Naive B cell (primary cell): ENCODE measurements at places on chromosomes 5 and 9. TPM values are rescaled to one million over a fixed set of nuclear protein-coding genes. Genes with fewer than 3 reads are reported as not detected.
A peak's percentile ranks its signal among the peaks of the same experiment; 100 is the strongest.

UBQLN1 gene
- 76.6 TPM for polyA plus RNA-seq

SLC46A2 gene
- polyA plus RNA-seq, result 0.22 TPM

ARID3C gene
- not detected for polyA plus RNA-seq

RGS14 gene
- polyA plus RNA-seq, result 25.4 TPM

CFAP90 gene
- not detected for polyA plus RNA-seq

TOR4A gene
- 3.7 TPM for polyA plus RNA-seq

GRCh38 chr5:179533907-179534306 lies 16.4 kb upstream of the RUFY1 start:
- peaks cover 37% of the 10 kb centered on the region for H3K4me1 ChIP-seq
- H3K36me3 ChIP-seq, result no peaks in the 10 kb centered on the region
- H3K27me3 ChIP-seq, result no peaks in the 10 kb centered on the region
- peak overlapping the region; percentile 67 for H3K4me3 ChIP-seq
- H3K27ac ChIP-seq, result peak overlapping the region; percentile 97
- DNase-seq, result peak; percentile 69

GRCh38 chr5:172541099-172541772 lies 86.9 kb upstream of the SH3PXD2B start:
- H3K4me1 ChIP-seq, result no peaks in the 10 kb centered on the region
- no peaks in the 10 kb centered on the region for H3K36me3 ChIP-seq
- DNase-seq, result no peak
- peaks cover 25% of the 10 kb centered on the region for H3K27me3 ChIP-seq
- no peak overlapping the region for H3K27ac ChIP-seq

- peak overlapping the region; percentile 95 for H3K4me3 ChIP-seq
- no peaks in the 10 kb centered on the region for H3K36me3 ChIP-seq
- H3K4me1 ChIP-seq, result peaks cover 29% of the 10 kb centered on the region
- H3K27me3 ChIP-seq, result no peaks in the 10 kb centered on the region
- H3K27ac ChIP-seq, result no peak overlapping the region
- DNase-seq, result no peak
These were observed 3.8 kb upstream of the SQSTM1 start for GRCh38 chr5:179816796-179817469.

GRCh38 chr9:124420991-124421543 lies 5.8 kb upstream of the PSMB7 start:
- H3K27me3 ChIP-seq, result peaks cover 25% of the 10 kb centered on the region
- H3K27ac ChIP-seq, result no peak overlapping the region
- H3K4me1 ChIP-seq, result peaks cover 18% of the 10 kb centered on the region

- H3K4me1 ChIP-seq, result peaks cover 5% of the 10 kb centered on the region
- no peak for DNase-seq
- no peaks in the 10 kb centered on the region for H3K27me3 ChIP-seq
- H3K36me3 ChIP-seq, result no peaks in the 10 kb centered on the region
- no peak overlapping the region for H3K4me3 ChIP-seq
These were observed 368.3 kb downstream of the SPATA31D1 start for GRCh38 chr9:82356871-82357270.

- peaks cover 15% of the 10 kb centered on the region for H3K27me3 ChIP-seq
- DNase-seq, result no peak
- H3K36me3 ChIP-seq, result no peaks in the 10 kb centered on the region
- H3K4me1 ChIP-seq, result no peaks in the 10 kb centered on the region
These were observed 28.4 kb downstream of the MTX3 start for GRCh38 chr5:79962575-79963222.

DNA sequence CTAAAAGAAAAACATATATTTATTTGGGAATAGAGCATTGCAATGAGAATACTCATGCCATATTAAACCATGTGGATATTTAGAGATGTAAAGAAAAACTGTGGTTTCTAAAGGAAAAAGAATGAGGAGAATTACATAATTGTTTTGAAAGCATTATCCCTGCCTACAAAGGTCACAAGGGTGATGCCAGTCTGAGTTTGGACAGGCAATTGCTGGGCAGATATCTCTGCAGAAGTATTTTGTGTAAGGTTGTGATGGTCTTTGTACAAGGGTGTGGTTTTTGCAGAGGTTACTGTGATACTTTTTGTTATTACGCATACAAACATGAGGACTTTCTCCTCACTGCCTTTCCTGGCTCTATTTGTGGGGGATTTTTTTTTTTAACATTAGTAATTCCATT lies 2022.9 kb upstream of the CDH6 start:
- no peaks in the 10 kb centered on the region for H3K4me1 ChIP-seq
- no peak overlapping the region for H3K4me3 ChIP-seq
- no peak overlapping the region for H3K27ac ChIP-seq
- H3K27me3 ChIP-seq, result no peaks in the 10 kb centered on the region

- H3K4me1 ChIP-seq, result no peaks in the 10 kb centered on the region
- no peaks in the 10 kb centered on the region for H3K27me3 ChIP-seq
- no peak overlapping the region for H3K4me3 ChIP-seq
- DNase-seq, result no peak
These were observed 12.1 kb downstream of the TTLL11 start for GRCh38 chr9:122080986-122081385.

DNA sequence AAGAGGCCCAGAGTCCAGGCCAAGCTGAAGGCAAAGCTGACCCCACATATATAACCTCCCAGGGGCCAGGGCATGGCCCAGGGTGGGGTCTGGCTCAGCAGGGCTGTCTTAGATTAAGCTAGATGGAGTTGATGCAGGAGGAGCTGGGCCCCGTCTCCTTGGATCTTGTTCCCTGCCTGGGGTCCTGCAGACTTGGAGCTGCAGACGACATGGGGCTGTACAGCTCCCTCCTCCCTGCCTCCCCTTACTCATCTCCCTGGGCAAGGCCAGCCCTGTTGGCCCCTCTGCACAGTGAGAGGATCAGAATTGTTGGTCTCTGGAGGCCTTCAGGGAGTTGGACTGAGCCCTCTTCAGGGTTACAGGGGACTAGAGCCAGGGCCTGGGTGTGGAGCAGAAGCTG lies 134.9 kb downstream of the RGS3 start:
- H3K36me3 ChIP-seq, result peaks cover 19% of the 10 kb centered on the region
- no peak for DNase-seq
- no peaks in the 10 kb centered on the region for H3K27me3 ChIP-seq
- no peak overlapping the region for H3K27ac ChIP-seq

GRCh38 chr9:127679506-127679905 lies 27.3 kb upstream of the CFAP157 start:
- peaks cover 19% of the 10 kb centered on the region for H3K27me3 ChIP-seq
- DNase-seq, result no peak
- no peaks in the 10 kb centered on the region for H3K4me1 ChIP-seq
- no peak overlapping the region for H3K4me3 ChIP-seq
- no peak overlapping the region for H3K27ac ChIP-seq
- H3K36me3 ChIP-seq, result no peaks in the 10 kb centered on the region

DNA sequence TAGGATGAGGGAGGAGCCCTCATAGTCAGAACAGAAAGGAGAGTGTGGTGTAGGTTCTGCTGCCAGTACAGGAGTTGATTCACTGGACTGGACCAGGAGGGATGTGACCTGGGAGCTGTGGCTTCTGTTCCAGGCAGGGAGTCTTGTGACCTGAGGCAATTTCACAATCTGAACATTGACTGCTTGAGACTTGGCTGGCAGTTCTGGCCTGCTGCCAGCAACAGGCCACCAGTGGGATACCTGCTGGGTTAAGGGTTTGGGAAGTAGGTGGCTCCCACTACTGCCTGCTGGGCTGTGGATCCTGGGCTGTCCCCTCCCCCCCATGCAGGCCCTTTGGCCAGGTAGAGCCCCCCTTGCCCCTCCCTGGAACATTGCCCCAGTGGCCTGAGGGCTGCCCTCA lies 268.6 kb upstream of the ARRDC3 start:
- H3K4me1 ChIP-seq, result no peaks in the 10 kb centered on the region
- no peak overlapping the region for H3K4me3 ChIP-seq
- DNase-seq, result no peak
- no peaks in the 10 kb centered on the region for H3K36me3 ChIP-seq
- no peaks in the 10 kb centered on the region for H3K27me3 ChIP-seq

DNA sequence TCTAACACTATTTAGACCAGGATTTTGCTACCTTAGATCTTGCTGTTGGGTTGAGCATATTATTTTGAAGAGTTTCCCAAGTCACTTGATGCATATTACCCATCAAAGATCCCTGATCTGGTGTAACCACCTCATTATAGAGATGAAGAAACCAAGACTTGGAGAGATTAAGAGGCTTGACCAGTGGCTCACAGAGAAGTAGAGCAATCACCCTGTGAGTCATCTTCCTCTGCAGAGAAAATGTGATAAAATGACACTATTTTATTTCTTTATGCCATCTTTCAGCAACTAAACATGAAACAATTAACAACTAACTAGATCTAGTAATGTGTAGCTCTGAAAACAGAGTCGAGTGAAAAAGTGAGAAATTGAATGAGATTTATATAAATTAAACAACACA lies 76.1 kb downstream of the KIF4B start:
- H3K4me3 ChIP-seq, result no peak overlapping the region
- H3K4me1 ChIP-seq, result no peaks in the 10 kb centered on the region
- DNase-seq, result no peak
- no peak overlapping the region for H3K27ac ChIP-seq
- H3K36me3 ChIP-seq, result no peaks in the 10 kb centered on the region

DNA sequence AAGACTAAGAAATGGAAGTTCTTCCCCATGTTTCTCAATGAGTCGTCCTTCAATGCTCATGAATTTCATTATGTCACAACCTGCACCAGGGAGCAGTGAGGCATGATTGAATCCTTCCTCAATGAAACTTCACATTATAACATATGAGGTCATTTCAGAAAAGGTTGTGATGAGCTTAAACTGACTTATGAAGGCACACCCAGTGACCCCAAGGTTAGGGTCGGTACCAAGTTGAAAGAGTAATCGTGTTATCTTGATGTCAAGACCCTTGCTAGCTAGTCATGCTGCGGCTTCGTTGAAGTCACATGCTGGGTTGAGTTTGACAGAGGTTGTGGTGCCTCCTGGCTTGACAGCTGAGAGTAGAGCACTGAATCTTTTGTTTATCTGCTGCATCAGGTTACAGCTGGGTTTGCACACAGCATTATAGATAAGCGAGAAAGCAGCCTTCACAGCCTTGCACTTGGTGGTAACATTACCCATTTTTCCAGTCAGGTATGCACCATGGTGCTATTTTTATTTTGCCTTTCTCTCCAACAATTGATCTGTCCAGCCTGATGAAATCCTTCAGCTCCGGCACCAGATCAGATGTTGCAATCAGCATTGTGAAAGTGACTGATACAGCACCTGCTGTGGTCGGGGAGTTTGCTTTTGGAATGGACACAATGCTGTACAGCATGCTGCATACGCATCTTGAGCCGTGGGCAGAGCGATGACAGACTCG lies 133.2 kb downstream of the ERCC6L2 start:
- H3K4me1 ChIP-seq, result peaks cover 4% of the 10 kb centered on the region
- no peaks in the 10 kb centered on the region for H3K27me3 ChIP-seq
- peaks cover 35% of the 10 kb centered on the region for H3K36me3 ChIP-seq
- H3K27ac ChIP-seq, result no peak overlapping the region

GRCh38 chr9:94904806-94905205 lies 178.3 kb downstream of the AOPEP start:
- H3K4me1 ChIP-seq, result no peaks in the 10 kb centered on the region
- H3K36me3 ChIP-seq, result peaks cover 11% of the 10 kb centered on the region
- no peak overlapping the region for H3K4me3 ChIP-seq
- no peaks in the 10 kb centered on the region for H3K27me3 ChIP-seq
- DNase-seq, result no peak

DNA sequence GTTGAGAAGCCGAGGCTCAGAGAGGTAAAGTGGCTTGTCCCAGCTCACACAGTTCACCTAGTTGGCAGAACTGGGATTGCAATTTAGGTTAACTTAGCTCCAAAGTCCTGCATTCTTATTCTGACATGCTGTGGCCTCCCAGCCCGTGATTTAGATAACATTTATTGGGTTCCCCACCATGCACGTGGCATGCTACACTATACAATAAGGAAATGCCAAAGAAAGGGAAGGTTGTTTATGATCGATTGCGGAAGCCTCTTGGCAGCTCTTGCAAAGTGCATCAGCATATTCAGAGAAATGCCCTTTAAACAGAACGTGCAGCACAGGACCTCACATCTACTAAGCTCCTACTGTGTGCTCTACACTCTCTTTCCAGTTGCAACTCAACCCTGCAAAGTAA lies 3.2 kb downstream of the NEURL1B start:
- H3K27ac ChIP-seq, result no peak overlapping the region
- no peak for DNase-seq
- H3K4me3 ChIP-seq, result no peak overlapping the region
